ENCODE measurements at places on chromosomes 11 and 22.

- DNase-seq = no peak
These were observed 57.2 kb downstream of the SIK2 start for GRCh38 chr11:111659201-111660115.

DNA sequence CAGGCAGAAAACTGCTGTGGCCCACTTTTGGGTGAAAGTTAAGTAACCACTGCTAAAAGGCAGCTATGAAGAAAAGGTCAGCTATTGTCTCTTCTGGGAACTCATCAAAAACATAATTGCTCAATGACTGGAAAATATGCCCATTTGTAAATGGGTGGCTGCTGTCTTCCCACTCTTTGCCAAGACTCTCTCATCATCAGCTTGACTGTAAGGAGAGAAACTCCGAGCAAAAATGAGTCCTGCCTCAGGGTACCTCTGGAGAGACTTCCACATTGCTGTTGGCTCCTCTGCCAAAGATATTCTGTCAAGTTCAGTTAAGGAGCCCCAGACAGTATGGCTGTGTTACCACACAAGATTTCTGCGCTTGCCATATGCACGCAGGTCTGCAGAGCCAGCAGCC lies 138.7 kb downstream of the BBOX1 start:
- no peak for DNase-seq

- no peak for DNase-seq
These were observed 15.3 kb downstream of the CLPB start for GRCh38 chr11:72418834-72419560.

DNA sequence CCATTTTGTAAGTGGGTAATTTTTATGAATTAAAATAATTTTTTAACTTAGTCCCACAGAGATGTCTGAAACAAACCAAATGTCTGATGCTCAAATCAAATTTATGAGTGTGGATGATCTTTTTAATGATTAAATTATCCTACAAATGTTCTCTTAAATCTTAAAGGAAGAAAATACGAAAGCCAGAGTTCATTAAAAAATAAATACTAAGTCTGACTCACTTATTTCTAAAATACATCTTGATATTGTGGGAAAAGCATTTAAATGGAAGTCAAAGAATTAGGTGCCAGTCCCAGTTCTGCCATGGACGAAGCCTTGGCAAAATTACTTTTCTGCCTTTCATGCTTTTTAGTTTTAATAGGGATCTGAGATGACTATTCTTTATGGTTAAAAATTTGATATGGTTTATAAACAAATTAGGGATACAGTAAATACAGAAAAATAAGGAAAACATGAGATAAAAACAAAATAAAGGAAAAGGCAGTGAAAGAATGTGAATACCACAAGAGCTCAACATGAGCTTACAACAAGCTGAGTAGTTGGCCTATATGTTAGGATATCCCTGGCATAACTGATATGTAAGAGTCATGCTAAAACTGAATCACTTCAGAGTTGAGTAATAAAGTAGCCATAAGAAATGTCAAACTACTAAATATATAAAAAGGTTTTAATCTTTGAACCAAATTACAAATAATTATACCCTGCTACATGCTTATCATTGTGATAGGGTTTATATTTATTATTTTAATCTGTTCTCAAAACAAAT lies 9.2 kb downstream of the CCDC34 start:
- DNase-seq = peak; percentile 68

DNA sequence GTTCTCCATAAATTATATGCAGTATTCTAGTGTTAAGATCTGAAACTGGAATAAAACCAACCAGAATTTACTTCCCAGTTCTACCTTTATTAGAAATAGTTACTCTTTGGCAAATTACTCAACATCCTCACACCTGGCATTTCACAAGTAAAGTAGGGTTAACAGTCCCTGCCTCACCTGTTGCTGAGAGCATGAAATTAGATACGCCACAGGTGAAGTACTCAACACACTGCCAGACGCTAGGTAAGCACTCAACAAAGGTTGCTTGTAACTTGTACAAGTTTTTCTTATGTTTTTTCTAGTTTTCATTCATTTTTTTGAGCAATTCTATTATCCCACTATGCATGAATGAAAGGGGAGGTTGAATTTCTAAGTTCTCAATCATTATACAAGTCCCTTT lies 267.6 kb upstream of the ARHGAP42 start:
- no peak for DNase-seq

- DNase-seq = no peak
These were observed 28.4 kb upstream of the HMOX1 start for GRCh38 chr22:35352214-35353111.

DNA sequence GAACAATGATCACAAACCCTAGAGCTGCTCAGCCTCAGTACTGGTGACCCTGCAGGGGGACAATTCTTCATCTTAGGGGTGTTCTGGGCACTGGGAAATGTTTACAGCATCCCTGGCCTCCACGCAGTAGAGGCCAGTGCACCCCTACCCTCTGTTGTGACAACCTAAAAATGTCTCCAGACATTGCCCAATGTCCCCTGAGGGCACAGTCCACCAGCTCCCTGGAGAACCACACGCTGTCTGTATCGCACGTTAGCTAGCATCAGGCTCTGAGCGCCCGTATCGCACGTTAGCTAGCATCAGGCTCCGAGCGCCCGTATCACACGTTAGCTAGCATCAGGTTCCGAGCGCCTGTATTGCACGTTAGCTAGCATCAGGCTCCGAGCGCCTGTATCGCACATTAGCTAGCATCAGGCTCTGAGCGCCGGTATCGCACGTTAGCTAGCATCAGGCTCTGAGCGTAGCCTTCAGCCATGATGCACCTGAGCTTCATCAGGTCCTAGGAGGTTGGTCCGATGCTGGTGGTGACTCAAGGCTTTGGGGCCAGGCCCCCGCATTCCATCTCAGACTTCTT lies 111.1 kb upstream of the ANO1 start:
- no peak for DNase-seq

DNA sequence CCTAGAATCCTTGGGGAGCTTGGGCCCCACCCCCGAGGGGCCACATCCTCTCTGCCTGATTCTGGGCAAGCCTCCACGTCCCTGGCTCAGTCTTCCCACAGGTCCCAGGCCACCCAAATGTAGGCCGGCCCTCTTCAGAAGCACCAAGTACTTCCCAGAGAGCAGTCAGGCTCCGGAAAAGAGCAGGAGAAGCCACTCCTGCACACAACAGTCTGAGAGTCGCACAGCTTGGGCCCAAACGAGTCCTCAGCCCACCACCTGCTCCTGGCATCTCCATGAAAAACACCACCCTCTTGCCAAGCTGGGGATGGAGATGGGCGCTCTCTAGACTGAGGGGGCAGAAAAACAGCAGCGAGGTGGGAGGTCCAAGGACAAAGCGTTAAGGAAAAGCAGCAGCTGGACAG lies 15.4 kb downstream of the EHD1 start:
- no peak for DNase-seq

- peak; percentile 92 for DNase-seq
These were observed 304.3 kb upstream of the NCAM1 start for GRCh38 chr11:112656772-112657428.

DNA sequence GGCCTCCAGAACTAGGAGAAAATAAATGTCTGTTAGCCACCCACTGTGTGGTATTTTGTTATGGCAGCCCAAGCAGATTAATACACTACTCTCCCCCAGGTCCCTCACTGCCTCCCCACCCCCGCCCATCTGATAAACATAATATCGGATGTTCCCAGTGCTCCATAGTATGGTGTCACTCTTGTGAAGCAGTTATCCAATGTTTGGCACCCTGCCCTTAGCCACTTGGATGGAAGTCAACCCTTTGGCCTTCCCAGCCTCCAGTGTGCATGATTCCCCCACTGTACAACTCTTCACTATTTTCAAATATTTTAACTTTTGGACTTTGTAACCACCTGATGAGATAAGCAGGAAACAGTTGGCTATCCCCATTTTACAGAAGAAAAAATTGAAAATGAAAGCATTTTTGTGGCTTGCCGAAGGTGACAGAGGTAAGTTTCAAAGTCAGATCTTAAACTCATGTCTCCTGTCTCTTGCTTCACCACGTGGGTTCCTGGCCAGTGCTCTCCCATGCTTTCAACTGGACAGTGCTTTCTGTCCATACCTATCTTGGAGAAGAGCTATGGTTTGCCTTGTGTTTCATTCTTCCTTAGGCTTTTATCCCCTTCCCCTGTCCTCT lies 53.2 kb downstream of the ALX4 start:
- no peak for DNase-seq

GRCh38 chr22:32606181-32606580 lies 131.6 kb downstream of the FBXO7 start:
- DNase-seq = no peak

GRCh38 chr11:69427337-69427736 lies 54.1 kb upstream of the LINC01488 start:
- DNase-seq = no peak

DNA sequence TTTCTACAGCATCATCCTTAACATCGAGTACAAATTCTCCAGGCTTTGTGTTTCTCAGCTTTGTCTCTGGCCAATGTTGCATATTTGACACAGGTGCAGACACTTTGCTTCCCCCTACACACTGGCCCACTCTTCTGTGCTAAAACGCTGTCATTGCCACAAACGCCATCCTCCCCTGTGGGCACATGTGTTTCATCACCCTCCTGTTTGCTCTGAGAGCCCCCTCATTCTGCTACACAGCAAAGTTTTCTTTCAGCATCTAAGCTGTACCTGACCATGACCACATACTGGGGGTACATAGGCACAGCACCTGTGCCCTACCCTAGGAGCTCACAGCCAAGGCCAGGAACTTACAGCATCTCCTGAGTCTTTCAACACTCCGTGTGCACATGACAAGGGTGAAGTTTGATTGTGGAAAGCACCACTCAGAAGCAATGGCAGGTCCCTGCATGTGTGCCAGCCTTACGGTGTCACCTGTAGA lies 7.9 kb upstream of the IGLL5 start:
- no peak for DNase-seq

DNA sequence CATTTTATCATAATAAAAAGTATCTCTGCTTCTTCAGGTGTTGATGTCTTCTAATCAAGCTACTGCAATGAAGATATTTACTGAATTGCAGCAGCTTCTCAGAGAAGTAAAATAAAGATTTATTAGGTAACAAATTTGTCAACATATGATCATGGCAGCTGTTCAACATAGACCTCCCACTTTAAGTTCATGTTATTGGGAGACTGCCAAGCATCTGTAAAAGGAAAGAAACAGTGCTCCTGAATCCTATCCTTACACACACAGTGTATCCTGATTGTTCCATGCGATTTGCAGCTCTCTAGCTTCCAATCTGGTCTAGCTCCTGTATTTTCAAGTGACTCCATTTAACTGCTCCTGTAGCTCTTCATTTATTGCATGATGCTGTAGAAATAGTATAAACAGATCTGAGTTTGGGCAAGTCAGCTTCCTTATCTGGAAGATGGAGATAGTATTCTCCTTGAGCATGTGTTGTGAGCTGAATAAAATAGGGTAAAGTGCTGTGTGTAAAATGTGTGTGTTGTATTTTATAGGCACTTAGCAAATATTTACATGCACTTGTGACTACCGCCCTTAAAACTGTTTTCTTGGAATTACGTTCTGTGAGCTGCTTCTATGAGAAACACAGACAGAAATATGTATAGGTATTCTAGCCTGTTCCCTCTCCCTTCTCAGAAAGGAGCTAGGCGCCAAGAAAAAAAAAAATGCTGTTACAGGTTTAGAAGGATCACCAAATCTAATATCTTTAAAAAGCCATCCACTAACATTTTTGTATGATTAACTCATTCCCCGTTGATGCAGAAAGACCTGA lies 290.6 kb downstream of the JRKL start:
- no peak for DNase-seq

DNA sequence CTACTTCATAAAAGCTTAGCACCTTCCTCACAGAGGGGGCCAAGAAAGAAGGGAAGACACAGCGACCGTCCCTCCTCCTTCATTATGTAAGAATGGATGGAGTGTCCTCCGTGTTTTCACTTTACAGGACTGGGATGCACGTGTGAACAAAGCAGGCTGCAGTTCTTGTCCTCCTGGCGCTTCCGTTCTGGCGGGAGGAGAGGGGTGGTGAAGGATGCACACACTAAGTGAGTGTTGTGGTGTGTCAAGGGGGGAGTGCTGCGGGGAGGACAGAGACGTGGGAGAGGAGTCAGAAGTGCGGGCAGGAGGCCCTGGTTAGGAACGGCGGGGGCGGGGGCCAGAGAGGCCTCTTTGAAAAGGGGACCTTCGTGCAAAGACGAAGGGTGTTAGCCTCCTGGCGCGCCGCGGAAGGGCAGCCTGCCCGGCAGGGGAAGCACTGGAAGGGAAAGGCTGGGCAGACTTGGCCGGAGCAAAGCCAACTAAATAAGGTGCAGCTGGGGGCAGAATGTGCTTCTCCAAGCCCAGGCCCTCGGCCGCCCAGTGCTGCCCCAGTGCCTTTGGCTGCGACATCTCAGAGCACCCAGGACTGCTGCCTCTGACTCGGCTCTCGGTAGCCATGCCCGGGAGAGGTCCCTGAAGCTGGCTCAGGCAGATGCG lies 27.0 kb upstream of the IGSF9B start:
- no peak for DNase-seq

GRCh38 chr22:20247010-20247505 lies 21.1 kb downstream of the RTN4R start:
- no peak for DNase-seq

DNA sequence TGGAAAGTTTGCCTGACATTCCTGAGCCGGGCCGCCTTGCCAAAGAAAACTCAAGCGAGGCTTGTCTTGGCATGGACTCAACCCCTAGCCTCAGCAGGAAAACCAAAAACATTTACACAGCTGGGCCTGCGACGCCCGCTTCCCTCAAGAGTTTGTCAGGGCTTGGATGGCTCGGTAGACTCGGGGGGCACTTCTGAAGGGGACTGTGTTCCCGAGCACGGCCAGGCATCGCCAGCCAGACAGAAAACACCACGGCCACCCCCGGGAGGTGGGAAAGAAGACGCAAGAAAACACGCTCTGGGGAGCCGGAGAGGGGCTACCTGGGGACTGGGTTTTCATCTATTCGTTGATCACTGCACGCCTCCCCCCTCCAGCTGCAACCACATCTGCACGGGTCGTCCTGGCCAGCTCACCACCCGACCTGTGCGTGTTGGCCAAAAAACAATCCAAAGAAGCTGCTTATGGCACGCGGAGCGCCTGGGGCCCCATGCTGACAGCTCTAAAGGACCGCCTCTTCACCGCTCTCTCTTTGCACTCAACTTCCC lies 380.7 kb downstream of the MN1 start:
- peak; percentile 92 for DNase-seq

GRCh38 chr11:26742966-26743365 lies 21.1 kb upstream of the SLC5A12 start:
- no peak for DNase-seq

- DNase-seq = no peak
These were observed 77.9 kb downstream of the THAP12 start for GRCh38 chr11:76302996-76303395.

- DNase-seq = peak; percentile 91
These were observed 65.6 kb downstream of the BTG4 start for GRCh38 chr11:111446404-111447111.

- DNase-seq = peak; percentile 53
These were observed 68.2 kb upstream of the EED start for GRCh38 chr11:86176165-86176884.
